ENCODE measurements at places on chromosomes 4 and X. TPM values are rescaled to one million over a fixed set of nuclear protein-coding genes. Genes with fewer than 3 reads are reported as not detected.
A peak's percentile ranks its signal among the peaks of the same experiment; 100 is the strongest.

The LRRC66 gene
- polyA plus RNA-seq, result 0.58 TPM

The TIMM17B gene
- 43.0 TPM for polyA plus RNA-seq

The CYTL1 gene
- 8.5 TPM for polyA plus RNA-seq

The SORBS2 gene
- 65.3 TPM for polyA plus RNA-seq

The FRG1 gene
- polyA plus RNA-seq, result 72.4 TPM

The SCML2 gene
- polyA plus RNA-seq, result 8.1 TPM

The VAMP7 gene
- polyA plus RNA-seq, result 52.4 TPM

The PCDH19 gene
- 2.6 TPM for polyA plus RNA-seq

The CCDC110 gene
- 1.9 TPM for polyA plus RNA-seq

The UCP1 gene
- polyA plus RNA-seq, result 0.11 TPM

The L1CAM gene
- 50.8 TPM for polyA plus RNA-seq

The ENAM gene
- polyA plus RNA-seq, result 5.9 TPM

The NXT2 gene
- 20.8 TPM for polyA plus RNA-seq

The TECRL gene
- polyA plus RNA-seq, result 0.06 TPM

GRCh38 chr4:2091990-2092668 lies 33.0 kb downstream of the NAT8L start:
- DNase-seq, result no peak

DNA sequence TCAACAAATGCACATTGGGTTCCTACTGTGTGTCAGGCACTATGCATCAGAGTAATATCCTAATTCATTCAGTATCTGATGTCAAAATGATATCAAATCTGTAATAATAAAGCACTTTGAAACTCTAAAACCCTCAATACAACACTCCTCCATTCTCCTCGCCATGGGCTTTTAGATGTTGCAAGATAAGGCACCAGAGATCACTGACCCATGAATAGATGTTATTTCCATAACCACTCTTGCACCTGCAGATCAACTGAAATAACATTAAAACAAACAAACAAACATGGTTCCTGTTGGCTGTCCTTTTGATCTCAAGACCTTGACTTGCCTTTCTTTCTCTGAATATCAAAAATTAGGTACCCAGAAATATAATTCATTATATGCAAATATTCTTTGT lies 100.2 kb downstream of the MAB21L2 start:
- DNase-seq, result no peak

DNA sequence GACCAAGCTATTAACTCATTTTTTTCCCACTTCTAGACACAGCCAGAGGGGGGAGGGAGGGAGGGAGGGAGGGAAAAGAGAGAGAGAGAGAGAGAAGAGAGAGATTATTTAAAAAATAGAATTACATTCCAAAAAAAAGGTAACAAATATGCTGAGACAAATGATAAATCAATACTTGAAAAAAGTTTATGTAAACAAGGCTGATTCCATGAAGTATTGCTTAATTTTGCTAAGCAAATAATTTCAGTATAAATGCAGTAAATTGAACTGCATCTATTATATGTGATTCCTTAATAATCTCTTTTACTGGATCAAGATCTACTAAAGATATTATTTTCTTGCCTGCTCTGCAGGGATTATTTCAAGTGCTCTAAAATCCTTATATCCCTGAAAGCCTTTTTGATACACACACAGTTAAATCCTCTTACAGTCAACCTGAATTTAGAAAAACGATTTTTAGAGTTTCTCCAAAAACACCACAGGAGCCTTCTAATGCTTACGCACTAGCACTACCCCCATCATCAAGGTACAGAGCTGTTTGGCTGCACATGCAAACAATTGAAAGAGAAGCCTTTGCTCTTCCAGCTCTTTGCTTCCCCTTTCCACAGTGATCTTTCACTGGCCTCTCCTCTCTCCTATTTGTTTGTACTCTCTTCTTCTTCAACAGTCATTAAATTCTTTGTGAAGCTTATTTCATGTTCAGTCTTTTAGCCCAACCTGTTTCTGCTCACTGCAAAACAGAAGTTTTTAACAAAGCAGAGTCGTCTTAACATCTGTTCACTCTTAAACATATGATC lies 426.3 kb upstream of the FAM241A start:
- DNase-seq, result no peak

- no peak for DNase-seq
Observed at GRCh38 chr4:122996350-122996749, 74.0 kb upstream of the NUDT6 start.

DNA sequence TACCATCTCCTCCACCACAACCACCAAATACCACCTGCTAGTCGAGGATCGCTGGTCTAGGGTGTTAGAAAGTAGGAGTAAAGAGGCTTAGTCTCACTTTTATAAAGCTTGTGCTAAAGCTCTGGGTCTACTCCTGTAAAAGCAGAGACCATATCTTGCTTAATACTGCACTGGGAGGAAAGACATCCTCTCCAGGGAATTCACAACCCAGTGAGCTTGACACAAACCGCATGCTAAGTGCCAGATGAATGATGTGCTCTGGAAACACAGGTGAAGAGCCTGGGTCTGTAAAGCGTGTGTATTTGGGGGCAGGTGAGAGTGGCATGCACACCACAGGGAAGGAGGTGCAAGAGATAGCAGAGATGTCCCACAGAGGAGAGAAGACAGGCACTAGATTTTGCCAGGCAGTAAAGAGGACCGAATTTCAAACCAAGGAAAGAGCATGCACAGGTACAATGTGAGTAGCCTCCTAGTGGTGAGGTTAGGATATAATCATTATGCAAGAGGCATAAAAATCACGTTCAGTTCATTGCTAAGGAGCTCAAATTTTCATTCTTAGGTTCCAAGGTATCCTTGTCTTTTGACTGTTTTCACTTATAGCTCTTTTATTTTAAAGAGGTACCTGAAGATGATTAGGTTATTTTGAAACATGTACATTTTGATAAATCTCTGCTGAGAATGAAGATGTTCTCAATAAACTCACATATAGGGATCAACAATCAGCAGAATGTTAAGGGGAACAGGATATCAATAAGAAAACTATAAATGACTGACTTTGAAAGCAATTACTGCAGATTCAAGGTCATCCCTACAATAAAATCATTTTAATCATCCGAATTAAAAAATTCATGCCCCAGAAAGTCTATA lies 20.7 kb downstream of the TAPT1 start:
- DNase-seq, result no peak

GRCh38 chr4:40337051-40337450 lies 1.9 kb downstream of the CHRNA9 start:
- no peak for DNase-seq

- DNase-seq, result no peak
Observed at GRCh38 chrX:110532581-110532931, 173.9 kb downstream of the RTL9 start.

DNA sequence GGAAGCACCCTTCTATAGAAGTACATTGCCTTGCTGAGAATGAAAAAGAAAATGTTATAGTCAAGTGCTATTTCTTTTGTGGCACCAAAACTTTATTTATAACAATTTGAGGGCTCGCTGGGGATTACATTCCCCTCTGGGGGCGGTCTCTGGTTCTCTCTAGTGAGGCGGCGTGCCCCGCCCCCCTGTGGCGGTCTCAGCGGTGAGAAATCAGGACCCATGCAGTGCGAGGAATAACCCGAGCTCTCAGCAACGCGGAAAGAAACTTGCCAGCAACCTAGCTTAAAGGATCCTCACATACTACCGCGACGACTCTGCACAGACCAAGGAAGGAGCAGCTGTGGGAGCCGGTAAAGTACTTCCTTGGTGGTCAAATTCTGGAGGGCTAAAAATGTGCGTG lies 83.4 kb upstream of the SHISA3 start:
- no peak for DNase-seq

- DNase-seq, result no peak
Observed at GRCh38 chrX:153463031-153463430, 7.3 kb downstream of the HAUS7 start.

- no peak for DNase-seq
Observed at GRCh38 chr4:113636438-113636818, 125.1 kb downstream of the CAMK2D start.

- no peak for DNase-seq
Observed at GRCh38 chrX:31353095-31353494, 281.3 kb upstream of the FTHL17 start.

GRCh38 chr4:145739845-145740244 lies 59.9 kb downstream of the C4orf51 start:
- DNase-seq, result no peak

GRCh38 chrX:95350774-95351488 lies 1333.7 kb upstream of the DIAPH2 start:
- no peak for DNase-seq

DNA sequence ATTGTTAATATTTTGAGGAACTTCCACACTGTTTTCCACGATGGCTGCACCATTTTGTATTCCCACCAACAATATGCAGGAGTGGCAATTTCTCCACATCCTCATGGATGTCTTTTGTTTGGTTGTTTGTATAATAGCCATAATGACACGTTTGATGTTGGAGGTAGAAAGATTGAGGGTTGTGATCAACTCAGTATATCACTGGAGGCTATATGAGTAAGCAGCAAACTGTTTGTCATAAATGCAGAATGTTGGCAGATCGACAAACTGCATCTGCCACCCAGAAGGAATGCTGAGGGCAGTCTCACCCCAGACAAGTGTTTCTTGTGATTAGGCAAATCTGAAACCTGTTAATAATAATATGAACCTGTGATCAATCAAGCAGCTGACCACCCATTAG lies 243.9 kb upstream of the WDFY3 start:
- no peak for DNase-seq

DNA sequence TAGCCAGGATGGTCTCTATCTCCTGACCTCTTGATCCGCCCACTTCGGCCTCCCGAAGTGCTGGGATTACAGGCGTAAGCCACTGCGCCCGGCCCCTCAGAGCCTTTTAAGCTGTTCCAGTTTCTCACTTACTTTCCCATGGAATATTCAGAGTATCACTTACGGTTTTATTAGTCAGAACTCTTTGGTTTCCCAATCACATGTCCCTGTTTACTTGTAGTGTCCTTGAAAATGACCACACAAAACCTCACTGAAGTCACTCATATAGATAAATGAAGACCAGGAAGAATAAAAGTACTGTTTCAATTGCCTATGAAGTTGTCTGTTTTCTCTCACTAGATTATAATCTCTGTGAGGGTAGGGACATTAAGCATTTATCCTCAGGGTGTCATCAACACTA lies 217.2 kb upstream of the HCCS start:
- DNase-seq, result no peak

GRCh38 chr4:129748991-129749390 lies 653.0 kb downstream of the C4orf33 start:
- no peak for DNase-seq

GRCh38 chr4:96073461-96073860 lies 233.6 kb downstream of the PDHA2 start:
- no peak for DNase-seq

DNA sequence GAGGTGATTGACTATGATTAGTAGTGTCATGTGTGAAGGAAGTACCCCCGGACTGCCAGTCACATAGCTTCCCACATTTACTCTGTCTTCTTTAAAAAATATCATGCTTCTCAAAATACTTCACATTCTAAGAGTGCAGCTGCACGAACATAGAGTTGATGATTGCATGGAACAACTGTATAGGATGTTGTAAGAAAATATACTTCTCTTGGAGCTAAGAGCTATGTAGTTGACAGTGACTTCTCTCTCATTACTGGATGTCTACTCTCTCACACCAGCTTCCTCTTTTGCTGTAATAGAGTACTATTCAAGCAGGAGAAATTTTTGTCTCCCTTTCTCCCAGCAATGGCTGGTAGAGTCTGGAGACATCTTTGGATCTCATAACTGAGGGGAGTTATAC lies 99.4 kb upstream of the PUDP start:
- no peak for DNase-seq

DNA sequence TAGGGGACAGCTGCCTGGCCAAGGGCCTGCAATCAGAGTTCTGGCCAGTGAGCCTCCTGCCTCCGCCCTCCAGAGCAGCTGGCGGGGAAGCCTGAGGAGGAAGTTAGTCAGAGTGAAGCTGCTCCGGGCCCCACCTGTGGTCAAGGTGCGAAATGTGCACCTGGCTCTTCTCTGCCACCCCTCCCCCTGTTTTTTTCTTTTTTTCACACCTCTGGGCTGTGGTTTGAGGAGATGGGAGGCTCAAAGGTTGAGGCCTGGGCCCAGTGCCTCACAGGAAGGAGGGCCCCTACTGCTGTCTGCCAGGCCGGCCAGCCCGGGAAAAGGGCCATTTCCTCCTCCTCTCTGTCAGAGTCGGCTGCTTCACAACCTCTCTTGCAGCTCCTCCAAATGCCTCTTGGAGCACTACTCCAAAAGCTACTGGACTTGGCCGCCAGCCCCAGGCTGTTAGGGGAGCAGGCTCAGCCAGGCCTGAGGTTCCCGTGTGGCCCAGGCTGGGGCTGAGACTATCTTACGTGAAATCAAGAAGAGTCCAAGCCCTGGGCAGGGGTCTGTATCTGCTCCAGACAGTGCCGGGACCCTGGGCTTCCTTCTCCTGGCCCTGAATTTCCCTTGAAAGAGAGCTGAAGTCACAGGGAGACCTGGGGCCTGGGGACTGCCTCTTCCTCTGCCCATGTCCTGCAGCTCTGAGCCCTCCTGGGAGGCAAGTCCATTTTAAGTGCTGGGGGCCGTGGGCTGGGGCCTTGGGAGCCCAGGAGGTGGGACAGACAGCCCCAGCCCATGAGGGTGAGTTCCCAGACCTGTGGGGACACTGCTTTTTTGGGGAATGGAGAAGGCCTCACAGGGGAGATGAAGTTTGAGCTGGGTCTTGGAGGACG lies 4.5 kb upstream of the CXCR3 start:
- peak; percentile 18 for DNase-seq

DNA sequence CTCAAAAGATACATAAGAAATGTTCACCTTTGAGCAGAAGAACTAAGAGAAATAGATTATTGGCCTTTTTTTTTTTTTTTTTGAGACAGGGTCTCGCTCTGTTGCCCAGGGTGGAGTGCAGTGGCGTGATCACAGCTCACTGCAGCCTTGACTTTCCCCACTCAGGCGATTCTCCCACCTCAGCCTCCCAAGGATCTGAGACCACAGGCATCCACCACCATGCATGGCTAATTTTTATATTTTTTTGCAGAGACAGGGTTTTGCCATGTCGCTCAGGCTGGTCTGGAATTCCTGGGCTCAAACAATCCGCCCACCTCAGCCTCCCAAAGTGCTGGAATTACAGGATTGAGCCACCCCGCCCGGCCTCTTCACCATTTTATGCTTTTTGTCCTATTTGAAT lies 2.9 kb upstream of the TLR6 start:
- no peak for DNase-seq

- no peak for DNase-seq
Observed at GRCh38 chrX:153435845-153436244, 10.0 kb downstream of the TREX2 start.

GRCh38 chr4:139392797-139393196 lies 61.1 kb upstream of the RAB33B start:
- DNase-seq, result no peak

- DNase-seq, result no peak
Observed at GRCh38 chr4:15901007-15901406, 37.5 kb downstream of the FGFBP1 start.

GRCh38 chr4:159127745-159128518 lies 25.1 kb downstream of the RAPGEF2 start:
- DNase-seq, result no peak

GRCh38 chrX:6225911-6226595 lies 2.6 kb downstream of the NLGN4X start:
- DNase-seq, result no peak

DNA sequence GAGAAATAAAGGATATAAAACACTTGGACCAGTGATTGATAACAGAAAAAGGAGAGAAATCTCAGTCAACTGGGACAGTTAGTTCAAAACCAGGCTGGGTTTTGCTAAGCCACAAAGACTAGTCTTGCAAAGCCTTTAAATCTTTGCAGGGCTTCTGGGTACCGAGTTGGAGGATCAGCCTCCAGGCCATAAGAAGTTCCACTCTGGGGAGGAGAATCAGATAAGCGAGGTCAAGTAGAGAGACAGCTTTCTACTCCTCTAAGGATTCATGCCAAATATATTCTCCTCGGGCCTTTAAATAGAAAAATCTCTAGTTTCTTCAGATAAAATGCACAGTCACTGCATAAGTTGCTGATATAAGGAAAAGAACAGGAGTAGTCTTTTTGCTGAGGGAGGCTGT lies 92.7 kb downstream of the MFAP3L start:
- DNase-seq, result no peak
